Bronchial epithelial cell (primary cell): ENCODE measurements at places on chromosomes 5 and 9.

DNA sequence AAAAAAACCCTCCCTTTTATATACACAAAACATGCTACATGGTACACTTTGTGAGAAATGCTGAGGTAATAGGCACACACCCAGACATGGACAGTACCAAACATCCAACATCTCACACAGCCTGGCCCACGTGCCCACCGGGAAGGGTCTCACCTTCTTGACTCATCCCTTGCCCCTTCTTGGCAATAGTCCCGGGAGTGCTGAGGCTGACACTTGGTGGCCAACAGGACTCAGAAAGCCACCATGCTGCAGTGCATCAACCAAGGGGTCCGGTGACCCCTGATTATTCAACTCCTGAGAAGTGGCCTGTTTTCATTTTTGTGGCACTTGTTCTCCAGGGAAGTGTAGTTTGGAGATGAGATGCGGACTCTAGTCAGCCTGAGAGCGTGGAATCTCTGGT, 35.0 kb downstream of the ANGPTL2 start:
- no peak for DNase-seq

GRCh38 chr5:104569621-104570020, 1007.0 kb upstream of the NUDT12 start:
- no peak for DNase-seq

- no peak for DNase-seq
Measured at GRCh38 chr9:33133186-33133585, 34.0 kb downstream of the B4GALT1 start.

DNA sequence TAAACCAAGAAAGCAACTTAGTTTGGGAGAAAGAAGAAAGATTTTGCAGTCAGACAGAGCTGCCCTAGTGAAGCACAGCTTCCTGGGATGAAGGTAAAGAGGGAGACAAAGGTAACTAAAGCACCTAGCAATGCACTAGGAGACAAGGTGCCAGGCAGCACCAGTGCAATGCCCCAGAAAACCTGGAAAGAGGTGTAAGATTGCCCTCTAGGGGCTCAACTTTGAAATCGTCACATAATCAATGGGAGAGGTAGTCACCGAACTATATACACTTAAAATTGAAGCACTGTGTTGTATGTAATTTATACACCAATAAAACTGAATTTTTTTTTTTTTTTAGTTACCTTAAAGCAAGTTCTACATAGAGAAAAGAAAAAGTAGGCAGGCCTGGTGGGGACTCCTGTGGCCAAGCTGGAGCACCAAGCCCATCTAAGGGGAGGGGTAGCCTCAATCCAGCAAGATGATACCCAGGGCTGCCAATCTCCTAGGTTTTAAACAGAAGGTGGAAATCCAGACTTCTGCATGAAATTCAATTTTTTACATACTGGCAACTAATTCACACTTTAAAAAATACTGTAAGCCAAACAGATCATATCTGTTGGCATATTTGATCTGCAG, 48.2 kb downstream of the CDK5RAP2 start:
- peak; percentile 57 for DNase-seq

GRCh38 chr5:28077291-28078240, 1039.2 kb upstream of the CDH9 start:
- no peak for DNase-seq

DNA sequence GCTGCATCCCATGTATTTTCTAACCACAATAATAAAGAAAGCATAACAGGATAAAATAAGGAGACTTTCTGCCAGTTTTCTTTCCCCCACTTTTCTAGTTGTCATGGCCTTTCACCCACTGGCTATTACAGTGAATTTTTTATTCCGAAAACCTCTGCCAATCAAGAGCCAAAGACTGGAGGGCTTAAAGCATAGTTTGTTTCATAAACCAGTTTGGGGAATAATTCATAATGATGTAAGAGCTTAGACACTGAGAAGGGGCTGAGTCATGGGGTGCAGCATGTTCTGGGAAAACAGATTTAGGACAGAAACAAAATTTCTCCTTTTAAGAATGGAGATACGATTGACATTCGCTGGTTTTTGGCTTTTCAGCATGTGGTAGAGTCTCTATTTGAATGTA, 4.4 kb upstream of the GLIPR2 start:
- peak; percentile 53 for DNase-seq

- no peak for DNase-seq
Measured at GRCh38 chr5:124124711-124125229, 612.8 kb downstream of the CSNK1G3 start.

- DNase-seq, result no peak
Measured at GRCh38 chr5:607541-608428, 4.4 kb upstream of the CEP72 start.

- peak; percentile 64 for DNase-seq
Measured at GRCh38 chr9:3553076-3553765, 27.4 kb upstream of the RFX3 start.

DNA sequence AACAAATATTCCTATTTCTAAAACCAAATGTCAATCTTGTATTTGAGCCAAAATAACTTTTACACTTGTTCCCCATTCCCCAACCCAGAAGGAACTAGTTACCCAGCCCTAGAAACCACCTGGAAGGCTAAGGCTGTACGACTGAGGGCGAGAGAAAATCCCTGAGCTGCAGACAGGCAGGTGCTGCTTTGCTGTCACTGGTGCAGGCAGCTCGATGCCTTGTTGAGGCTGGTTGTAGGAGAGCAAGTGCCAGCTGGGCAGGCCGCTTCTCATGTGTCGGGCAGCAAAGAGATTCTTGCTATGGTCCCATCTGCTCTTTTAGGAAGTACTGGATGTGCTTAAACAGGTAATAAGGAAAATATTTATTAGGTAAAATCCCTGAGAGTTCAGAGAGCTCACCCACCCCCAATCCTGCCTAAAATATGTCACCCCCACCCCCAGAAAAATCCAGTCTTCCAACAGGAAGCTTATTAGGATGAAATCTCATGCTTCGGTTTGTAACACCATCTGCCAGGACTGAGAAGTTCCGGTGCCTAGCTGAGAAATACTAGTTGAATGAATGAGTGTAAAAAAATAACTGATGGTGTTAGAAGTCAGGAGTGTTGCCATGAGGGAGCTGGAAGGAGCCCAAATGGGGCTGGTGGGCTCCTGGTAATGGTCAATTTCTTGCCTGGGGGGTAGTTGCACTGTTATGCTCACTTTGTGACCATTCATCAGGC, 91.1 kb upstream of the DMRT1 start:
- no peak for DNase-seq

DNA sequence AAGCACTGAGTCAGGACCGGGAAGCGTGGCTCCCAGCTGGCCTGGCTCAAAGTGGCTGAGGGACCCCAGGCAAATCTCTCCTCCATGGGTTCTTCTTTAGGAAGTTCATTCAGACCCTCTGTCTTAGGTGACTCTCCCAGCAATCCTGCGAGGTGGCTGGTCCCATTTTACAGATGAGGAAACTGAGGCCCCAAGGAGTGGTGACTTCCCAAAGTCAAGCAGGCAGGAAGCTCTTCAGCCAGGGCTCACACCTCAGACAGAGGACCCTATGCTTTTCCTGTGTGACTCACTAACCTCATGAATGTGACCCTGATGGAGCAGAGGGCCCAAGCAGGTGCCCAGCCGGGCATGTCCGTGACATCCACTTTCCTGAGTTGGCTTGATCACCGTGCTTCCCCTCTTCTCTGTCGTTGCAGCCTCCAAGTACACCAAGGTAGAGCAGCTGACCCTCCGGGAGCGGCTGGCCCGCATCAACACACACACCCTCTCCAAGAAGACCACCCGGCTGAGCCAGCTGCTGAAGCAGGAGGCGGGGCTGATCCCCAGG, 36.5 kb downstream of the ARHGEF37 start:
- DNase-seq, result peak; percentile 23

DNA sequence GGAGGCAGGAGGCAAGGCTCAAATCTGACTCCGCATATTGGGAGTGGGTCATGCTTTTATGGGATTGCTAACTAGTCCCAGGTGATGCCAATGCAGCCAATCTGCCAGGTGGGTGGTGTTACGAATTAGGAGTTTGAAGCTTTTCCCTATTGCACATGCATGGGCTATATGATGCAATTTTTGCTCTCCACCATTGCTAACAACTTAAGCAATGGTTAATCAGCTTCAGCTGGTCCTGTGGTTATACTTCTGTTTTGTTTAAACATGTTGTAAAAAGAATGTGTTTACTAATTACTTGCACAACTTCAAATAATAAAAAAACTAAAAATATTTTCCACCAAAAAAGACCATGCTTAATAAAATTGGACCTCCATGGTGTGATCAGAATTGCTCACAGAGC, 55.7 kb downstream of the SHC3 start:
- peak; percentile 66 for DNase-seq

DNA sequence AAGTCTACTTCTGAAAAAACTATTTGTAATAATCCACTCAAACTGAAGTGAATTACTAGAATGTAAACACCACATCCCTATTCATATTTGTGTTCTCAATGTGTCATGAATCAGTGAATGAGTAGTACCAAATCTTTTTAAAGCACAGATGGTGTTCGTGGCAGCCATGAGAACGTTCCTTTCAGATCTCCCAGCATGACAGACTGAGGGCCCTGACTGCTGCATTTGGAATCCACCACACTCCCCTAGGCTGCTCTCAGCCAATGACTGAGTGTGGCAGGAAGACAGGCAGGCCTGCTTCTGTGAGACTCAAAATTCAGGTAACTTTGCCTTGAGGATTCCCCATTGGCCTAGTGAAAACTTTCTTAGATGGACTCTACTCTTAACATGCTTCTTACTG, 10.9 kb upstream of the JMY start:
- peak; percentile 42 for DNase-seq

GRCh38 chr5:35516271-35516670, 101.4 kb upstream of the SPEF2 start:
- no peak for DNase-seq

GRCh38 chr9:69857828-69858227, 37.2 kb downstream of the CFAP95 start:
- no peak for DNase-seq

- DNase-seq, result no peak
Measured at GRCh38 chr5:54135042-54135441, 175.3 kb downstream of the ARL15 start.

GRCh38 chr5:156396830-156397081, 69.8 kb downstream of the SGCD start:
- peak; percentile 5 for DNase-seq

GRCh38 chr9:91937056-91937455, 13.0 kb downstream of the ROR2 start:
- DNase-seq, result no peak

DNA sequence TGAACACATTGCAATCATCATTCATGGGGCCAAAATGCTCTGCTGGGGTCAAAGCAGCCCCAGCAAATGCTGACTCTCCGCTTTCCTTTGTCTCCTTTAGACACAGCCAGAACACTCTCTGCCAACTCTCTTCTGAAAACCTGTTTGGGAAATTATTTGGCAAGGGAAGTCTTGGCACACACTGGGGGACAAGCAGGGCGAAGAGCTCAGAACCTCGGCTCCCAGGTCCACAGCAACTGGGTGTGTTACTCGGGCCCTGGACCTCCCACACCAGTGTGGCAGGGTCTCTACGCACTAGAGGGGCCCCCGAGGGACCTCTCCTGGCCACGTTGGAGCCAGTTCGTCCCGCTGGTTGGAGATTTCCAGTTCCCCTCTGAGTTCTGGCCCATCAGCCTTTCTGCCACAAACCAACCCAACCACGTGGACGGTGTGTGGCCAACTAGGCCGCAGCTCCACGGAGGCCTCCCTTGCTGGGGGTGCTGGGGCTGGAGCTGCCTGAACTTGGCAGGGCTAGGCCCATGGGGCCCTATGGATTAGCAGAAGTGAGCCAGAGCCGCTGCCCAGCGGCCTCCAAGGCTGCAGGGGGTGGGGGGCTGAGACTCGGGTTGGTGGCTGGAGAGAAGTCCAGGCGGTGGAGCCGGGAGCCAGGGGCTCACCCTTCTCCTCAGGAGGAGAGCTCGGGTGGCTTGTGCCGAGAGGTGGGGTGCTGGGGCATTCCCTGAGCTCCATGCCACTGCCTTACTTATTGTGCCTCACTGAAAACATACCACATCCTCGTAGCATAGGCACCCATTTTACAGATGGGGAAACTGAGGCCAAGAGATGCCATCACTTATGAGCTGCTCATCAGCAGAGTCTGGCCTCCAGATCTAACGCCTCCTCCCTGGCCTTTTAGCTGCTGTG, 46.8 kb upstream of the RNU6ATAC start:
- no peak for DNase-seq

GRCh38 chr5:15785531-15785981, 285.6 kb downstream of the FBXL7 start:
- DNase-seq, result no peak

DNA sequence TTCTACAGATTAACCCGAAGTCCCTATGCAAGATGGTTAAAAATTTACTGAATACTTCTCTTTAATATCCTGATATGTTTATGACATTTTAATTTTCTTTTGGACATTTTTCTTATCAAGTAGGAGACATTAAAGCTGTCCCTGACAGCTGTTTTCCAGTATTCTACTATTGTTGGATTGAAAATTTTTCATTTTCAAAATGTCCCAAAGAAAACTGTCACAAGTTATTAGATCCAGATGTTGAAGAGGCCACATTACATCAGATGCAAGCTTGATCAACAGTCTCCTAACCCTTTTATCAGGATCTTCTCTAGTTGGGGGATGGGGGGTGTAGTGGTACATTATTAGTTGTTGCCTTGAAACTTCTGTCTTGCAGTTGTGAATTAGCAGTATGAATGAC, 1402.7 kb upstream of the DMAC1 start:
- DNase-seq, result no peak

DNA sequence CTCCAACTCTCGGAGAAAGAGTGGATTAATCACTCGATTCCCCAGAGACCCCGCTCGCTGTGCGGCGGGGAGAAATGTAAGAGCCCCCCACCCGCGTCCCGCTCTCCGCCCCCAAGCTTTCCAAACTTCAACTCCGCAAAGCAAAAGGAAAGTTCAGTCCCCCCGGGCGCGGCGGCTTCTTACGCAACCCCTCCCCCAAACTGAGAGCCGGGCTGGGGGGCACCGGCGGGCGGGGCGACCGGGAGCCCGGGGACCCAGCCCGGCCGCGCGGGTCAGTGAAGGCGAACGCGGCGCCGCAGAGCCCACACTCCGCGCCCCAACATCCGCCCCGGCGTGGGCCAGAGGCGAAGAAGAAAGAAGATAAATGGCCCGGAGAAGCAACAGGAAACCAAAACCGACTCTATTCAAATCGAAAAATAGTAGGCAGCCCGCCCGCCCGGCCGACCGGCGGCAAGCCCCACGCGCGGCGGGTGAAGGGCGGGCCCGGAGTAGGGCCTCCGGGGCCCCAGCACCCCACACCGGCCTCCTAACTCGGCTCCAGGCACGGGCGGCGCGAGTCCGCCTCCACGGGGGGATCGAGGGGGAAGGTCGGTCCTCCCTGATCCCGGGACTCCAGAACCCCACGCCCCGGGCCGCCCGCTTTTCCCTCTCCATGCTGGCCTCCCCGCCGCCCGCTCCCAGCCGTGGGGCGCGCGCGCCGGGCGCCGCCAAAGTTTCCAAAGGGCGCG, 720 bp downstream of the NOTCH1 start:
- DNase-seq, result no peak

- DNase-seq, result peak; percentile 81
Measured at GRCh38 chr9:70079417-70080037, 35.9 kb downstream of the MAMDC2 start.
